Muscle of back (tissue), 13 donors: ENCODE measurements at places on chromosomes 7 and 10. TPM values are rescaled to one million over a fixed set of nuclear protein-coding genes. Genes with fewer than 3 reads are reported as not detected.
A peak's percentile ranks its signal among the peaks of the same experiment; 100 is the strongest.

The NRG3 gene
- polyA plus RNA-seq: 0.41 TPM

The CCT6A gene
- polyA plus RNA-seq: 172 TPM

The P4HA1 gene
- 49.9 TPM for polyA plus RNA-seq

The ITGB8 gene
- polyA plus RNA-seq: 5.2 TPM

The SORCS1 gene
- polyA plus RNA-seq: 3.2 TPM

The PVRIG gene
- polyA plus RNA-seq: 11.6 TPM

DNA sequence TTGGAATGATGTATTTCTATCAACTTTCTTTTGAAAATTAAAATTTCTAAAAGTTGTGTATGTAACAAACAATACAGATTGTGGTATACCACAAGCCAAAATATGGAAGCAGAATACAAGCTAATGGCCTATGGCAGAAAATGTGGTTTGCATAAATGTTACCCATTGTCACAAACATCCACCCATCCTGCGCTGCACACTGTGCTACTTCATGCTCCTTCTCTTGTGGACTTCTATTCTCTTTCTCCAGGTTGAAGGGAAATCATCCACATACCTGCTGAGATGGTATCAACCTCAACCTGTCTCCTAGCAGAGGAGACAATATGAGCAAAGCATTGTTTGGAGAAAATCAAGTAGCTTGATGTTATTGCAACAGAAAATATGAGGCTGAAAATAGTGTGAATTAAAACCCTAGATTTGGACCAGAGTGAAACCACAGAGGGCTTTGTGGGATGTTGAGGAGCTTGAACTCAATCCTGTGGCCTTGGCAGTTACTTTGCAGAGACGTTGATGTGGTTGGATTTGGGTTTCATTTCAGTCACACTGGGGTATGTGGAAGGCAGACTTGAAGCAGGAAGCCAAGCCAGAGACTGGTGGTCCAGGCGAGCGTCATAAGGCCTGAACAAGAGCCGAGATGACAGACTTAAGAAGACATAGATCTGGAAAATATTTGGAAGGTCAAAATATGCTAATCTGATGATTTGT lies 63.8 kb downstream of the ICA1 start:
- no peak for DNase-seq

DNA sequence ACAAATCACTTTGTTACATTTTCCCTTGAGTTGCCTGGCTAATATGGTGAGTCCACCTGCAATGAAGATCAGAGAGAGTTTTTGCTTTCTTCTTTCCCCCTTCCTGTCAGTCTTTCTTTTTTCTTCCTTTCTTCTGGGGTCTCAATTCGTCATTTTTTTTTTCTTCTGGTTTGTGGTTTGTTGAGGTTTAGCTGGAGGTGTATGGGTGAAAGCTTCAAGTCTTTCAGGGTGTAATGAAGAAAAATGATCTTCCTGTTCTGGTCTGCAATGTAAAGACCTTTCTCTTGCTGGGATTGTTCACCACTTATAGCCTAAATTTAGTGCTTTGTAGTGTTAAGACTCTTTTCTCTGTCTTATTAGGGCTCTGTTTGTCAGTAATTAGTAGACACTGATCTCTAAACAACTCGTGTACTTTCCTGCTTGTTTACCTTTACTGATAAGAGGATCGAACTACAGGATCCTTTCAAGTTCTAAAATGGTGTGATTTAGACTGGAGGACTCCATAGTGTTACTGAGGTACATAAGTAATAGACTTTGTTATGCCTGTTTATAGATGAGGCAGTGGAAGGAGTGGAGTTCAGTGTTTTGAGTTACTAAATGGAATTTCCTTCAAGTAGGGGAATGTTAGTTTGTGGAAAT lies 129.1 kb downstream of the SUGCT start:
- DNase-seq: no peak

- DNase-seq: no peak
Observed at GRCh38 chr7:123635551-123636359, 19.9 kb upstream of the LMOD2 start.

GRCh38 chr10:132697578-132698200 lies 88.3 kb downstream of the NKX6-2 start:
- DNase-seq: no peak

DNA sequence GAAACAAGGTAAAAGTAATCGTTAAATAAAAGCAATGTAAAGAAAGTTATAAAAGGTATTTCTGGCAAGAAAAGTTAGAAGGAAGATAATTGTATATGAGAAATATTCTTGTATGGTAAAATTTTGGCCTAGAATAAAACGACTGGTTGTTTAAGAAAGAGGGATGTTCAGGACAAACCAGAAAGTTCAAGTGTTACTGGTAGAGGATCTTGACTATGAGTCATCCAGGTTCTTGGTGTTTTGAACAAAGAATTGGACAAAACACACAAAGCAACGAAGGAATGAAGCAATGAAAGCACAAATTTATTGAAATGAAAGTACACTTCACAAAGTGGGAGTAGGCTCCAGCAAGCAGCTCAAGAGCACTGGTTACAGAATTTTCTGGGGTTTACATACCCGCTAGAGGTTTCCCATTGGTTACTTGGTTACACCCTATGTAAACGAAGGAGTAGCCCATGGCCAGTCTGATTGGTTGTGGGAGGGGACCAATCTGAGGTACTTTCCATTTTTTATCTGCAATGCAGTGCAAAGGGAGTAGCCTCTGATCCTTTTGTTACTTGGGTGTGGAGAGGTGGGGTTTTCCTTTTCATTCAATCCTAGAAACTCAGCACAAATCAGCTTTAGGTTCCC lies 22.4 kb upstream of the GARS1 start:
- DNase-seq: no peak

DNA sequence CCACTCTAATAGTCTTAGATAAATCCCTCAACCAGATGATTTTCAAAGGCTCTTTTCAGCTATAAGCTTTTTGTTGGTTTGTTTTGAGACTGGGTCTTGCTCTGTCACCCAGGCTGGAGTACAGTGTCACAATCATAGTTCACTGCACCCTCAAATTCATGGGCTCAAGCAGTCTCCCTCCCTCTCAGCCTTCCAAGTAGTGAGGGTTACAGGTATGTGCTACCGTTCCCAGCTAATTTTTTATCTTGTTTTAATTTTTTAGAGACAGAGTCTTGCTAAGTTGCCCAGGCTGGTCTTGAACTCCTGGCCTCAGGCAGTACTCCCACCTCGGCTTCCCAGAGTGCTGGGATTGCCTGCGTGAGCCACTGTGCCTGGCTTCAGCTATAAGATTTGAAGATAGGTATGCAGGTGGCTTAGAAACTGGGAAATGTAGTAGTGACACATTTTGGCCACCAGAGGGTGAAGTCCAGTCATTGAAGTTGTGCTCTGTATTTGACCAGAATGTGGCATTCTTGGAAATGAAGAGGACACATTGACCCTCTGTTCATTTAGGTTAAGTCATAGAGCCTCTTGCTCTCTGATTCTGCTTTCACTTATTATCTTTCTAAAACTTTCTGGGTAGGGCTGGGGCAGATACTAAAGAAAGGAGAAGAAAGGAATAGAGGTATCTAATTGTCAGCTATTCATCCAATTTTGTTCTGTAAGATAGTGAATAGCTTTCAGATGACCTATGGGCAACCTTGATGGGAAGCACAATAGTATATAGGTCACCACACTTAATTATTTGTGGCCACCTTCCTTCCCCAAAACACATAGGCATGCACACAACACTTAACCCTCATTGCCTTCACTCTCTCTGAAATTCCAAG lies 36.0 kb downstream of the R3HCC1L start:
- peak; percentile 45 for DNase-seq

DNA sequence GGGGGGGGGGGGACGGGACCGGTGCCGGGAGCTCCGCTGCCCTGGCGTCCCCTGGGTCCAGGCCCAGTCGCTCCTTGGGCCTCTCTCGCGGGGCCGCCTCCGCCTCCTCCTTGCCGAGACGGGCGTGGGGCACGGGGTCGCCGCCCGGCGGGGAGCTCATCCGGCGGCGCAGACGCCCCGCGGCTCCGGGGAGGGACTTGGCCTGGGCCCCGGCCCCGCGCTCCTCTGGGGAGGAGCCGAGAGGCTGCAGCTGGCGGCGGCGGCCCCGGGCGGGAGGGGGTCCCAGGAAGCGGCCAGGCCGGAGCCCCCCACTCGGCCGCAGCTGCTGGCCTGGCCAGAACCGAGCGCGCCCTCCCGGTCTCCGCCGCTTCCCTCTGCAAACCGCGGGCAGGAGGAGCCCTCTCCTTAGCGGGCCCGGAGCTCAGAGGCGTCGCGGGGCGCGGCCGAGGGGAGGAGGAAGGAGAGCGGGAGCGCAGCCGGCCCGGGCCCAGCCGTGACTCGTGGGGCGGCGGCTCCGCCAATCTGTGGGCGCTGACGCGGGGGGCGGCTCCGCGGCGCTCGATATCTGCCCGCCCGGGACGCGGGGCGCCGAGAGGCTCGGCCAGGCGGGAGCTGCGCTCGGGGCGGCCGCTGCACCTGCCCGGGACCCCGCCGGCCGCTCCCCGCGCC lies at the start of gene FAM20C:
Gene FAM20C, plus strand, starts transcription at position 591 of the 669 bp plus-strand sequence. CDS start 629 bp downstream, outside the sequence.
- peak; percentile 96 for DNase-seq

- no peak for DNase-seq
Observed at GRCh38 chr7:44293561-44294324, 31.7 kb downstream of the CAMK2B start.

GRCh38 chr10:72731916-72732419 lies 40.0 kb downstream of the MCU start:
- DNase-seq: no peak

GRCh38 chr7:1112109-1112508 lies 24.2 kb downstream of the GPER1 start:
- DNase-seq: no peak

- no peak for DNase-seq
Observed at GRCh38 chr10:12013926-12014325, 28.7 kb downstream of the UPF2 start.

GRCh38 chr7:139647085-139647484 lies 123.6 kb downstream of the CLEC2L start:
- no peak for DNase-seq

- DNase-seq: no peak
Observed at GRCh38 chr7:38727184-38727940, 96.2 kb upstream of the AMPH start.

DNA sequence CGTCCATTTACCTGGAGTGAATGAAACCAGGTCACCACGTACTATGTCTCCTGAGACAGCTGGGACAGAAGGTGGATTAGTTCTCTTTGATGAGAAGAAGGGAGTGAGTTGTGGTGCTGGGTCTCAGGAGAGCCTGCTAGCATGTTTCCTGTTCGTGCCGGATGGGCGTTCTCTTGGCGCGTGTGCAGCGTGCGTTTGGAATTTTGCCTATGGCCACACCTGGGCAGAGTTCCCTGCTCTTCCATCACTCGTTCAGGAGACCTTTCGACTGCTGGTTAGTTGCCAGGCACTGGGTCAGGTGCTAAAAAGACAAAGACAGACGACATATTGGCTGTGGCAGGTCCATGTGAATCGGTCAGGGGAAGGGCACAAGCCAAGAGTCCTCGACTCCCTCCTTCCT lies 90.3 kb downstream of the TRRAP start:
- DNase-seq: no peak

DNA sequence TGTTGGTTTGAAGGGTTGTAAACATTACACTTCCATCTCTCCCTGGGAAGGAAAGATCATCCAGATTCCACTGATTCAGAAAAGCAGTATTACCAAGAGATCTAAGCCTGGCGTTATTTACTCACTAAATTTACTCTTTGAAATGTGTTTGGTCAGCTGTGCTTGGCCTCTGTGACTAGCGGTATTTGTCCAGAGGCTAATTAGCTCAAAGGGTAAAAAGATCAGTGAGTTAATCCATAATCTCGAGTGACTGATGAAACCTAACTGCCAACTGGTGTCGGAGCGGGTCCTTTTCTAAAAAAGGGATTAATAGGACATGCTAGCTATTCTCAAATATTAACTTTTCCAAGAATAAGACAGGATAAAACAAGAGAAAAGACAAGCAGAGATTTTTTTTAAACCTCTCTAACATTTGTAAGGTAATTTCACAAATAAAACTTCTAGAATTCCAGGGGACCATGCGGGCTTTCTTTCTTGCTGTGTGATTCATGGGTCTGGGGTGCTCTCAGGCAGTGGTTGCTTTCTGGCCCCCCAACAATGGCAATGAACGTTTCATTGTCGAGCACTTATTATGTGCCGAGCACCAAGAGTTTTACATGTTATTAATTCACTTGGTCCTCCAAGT lies 247.3 kb upstream of the AOAH start:
- DNase-seq: no peak

DNA sequence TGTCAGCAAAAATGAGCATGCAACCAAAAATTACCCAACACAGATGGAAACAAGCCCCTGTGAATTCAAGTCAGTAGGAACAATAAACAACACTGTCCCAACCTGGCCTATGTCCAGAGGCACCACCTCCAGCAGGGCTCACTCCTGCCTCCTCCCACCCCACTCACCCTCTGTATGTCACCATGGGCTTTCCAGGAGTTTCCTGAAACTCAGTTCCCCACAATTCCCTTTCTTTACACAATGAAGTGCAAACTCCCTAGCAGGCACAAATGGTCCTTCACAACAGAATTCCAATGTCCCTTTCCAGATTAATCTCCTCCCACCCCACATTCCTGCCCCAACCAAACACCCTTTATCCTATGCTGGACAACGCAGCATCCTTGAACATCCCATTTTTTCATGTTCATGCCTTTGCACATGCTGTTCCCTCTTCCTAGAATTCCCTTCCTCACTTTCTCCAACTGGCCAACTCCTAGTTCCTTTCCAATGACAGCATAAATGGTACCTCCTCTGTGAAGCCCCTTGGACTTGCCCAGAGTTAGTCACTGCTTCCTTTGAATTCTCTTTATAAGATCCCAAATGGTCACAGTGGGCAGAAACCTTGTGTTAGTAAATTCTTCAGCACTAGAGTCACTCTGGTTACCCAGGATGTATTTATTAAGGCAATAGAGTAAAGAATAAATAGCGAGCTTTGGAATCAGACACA lies 157.5 kb downstream of the SLIT1 start:
- DNase-seq: no peak
